ENCODE measurements at places on chromosomes 16 and 17.

GRCh38 chr17:76642032-76642561 is 1.5 kb downstream of the ST6GALNAC1 start:
- no peak for DNase-seq

- no peak for DNase-seq
These were observed 44.4 kb downstream of the ZNF778 start for GRCh38 chr16:89261691-89262563.

- DNase-seq, result no peak
These were observed 257.7 kb upstream of the FOXF1 start for GRCh38 chr16:86252596-86252995.

DNA sequence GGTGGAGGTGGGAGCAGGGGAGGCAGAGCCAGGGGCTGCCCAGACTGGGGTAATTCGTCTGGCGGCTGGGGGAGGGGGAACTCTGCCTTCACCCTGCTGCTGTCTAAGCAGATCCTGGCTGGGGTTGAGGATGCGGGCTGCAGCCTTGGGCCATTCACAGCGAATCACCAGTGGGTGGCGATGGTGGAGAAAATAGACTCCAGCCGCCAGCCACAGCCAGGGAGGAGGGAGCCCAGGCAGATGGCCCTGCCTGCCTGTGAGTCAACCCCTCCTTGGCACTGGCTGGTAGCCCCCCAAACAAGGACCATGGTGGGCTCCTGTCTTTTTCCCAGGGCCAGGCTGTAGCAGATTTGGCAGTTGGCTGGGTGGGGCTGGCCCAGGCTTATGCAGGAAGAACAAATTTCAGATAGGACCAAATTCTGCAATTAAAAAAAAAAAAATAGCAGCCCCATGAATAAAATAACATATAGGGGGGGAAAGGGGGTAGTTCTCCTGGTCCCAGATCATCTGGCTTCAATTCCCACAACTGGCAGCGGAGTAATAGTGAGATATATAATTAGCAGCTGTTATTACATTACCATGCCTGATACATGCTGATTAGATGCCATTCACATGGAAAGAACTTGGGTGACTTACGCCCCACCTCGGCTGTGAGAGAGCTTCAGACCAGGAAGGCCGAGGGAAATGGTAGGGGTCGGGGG is 41.5 kb upstream of the CDH5 start:
- DNase-seq, result no peak

GRCh38 chr17:6254036-6254435 is 180.9 kb downstream of the AIPL1 start:
- DNase-seq, result no peak

GRCh38 chr16:4320571-4321137 is 4.8 kb downstream of the GLIS2 start:
- DNase-seq, result no peak

- DNase-seq, result no peak
These were observed 225.8 kb upstream of the CIBAR2 start for GRCh38 chr16:85337910-85338637.

- no peak for DNase-seq
These were observed at the start of gene SP6 for GRCh38 chr17:47850692-47851573. Gene SP6 (minus strand): TSS chr17:47851163. CDS start chr17:47848429, 2,734 bp downstream.

DNA sequence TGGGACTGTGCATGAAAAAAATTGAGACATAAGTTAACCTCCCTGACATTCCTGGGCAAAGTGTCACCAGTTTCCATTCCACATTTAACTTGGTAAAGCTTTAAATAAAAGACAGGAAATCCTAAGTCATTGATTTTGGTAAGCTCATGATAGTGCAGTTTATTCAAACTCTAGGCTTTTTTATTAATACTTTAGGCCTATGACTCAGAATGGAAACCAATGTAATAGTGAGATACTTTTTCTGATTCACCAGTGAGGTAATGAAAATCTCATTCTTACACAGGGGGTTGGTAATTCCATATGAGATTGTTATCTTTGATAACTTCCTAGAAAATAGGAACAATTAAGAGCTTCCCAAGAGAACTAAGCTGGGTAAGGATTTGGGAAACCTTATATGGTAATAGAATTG is 91.1 kb downstream of the NLK start:
- DNase-seq, result no peak

DNA sequence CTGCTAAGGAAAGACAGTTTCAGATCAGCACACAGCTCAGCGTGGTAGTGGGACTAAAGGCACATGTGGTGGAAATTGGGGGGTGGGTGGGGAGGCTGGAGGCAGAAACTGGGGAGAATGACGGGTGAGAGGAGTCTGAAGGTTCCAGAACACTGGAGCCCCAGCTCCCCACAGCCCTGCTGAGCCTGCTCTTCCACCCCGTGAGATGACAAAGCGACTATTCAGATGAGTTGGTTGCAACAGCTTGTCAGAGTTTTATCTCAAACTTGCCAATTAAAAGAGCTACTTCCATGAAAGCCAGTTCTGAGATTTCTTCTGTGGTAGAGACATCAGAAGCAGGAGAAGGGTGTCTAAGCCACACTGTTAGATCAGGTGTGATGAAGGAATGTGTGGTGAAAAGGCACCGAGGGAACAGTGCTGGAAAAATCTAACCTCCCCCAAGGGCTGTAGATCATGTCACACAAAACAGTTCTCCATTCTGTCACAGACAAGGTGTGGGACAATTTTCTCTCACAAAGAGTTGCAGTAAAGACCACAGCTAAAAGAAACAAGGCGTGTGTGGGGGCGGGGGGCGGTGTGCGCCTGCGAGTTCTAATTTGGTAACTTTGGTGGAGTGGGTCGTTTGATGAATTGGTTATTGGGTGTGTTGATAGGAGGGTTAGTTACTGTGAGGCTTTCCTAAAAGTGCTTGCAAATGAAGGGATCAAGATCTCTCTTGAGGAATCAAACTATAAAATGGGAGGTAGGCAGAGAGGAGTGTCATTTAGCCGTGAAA is 39.0 kb downstream of the CCDC182 start:
- no peak for DNase-seq

DNA sequence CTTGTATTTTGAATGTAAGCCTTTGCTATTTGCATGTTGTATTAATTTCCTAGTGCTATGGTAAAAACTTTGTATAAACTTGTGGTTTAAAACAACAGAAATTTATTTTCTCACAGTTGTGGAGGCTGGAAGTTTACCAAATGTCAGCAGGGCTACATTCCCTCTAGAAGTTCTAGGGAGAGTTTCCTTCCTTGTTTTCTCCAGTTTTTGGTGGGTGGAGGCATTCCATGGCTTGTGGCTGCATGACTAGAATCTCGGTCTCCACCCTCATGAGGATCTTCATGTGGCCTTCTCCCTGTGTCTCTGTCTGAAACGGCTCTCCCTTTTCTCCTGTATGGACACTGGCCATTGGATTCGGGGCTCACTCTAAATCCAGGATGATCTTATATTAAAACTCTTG is 482.2 kb upstream of the GOT2 start:
- no peak for DNase-seq

DNA sequence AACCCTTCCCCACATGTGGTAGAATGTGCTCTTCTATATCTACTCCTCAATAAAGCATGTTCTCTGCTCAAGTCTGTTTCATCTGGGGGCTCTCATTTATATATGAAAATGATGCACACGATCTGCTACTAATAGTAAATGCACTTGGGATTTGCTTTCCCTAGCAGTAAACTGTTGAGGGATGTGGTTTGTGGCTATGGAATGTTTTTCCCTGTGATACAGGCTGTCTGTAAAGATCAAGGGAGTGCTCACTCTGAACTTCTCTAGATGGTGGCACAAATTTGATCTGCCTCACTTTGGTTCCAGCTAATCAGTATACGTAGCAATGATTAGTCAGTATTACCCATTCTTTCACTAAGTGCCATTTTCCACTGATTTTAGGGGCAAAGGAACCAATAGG is 18.8 kb downstream of the TAC4 start:
- no peak for DNase-seq

GRCh38 chr16:23333831-23334456 is 31.8 kb downstream of the SCNN1B start:
- no peak for DNase-seq

- no peak for DNase-seq
These were observed 161.5 kb downstream of the FOXL1 start for GRCh38 chr16:86739808-86740207.

DNA sequence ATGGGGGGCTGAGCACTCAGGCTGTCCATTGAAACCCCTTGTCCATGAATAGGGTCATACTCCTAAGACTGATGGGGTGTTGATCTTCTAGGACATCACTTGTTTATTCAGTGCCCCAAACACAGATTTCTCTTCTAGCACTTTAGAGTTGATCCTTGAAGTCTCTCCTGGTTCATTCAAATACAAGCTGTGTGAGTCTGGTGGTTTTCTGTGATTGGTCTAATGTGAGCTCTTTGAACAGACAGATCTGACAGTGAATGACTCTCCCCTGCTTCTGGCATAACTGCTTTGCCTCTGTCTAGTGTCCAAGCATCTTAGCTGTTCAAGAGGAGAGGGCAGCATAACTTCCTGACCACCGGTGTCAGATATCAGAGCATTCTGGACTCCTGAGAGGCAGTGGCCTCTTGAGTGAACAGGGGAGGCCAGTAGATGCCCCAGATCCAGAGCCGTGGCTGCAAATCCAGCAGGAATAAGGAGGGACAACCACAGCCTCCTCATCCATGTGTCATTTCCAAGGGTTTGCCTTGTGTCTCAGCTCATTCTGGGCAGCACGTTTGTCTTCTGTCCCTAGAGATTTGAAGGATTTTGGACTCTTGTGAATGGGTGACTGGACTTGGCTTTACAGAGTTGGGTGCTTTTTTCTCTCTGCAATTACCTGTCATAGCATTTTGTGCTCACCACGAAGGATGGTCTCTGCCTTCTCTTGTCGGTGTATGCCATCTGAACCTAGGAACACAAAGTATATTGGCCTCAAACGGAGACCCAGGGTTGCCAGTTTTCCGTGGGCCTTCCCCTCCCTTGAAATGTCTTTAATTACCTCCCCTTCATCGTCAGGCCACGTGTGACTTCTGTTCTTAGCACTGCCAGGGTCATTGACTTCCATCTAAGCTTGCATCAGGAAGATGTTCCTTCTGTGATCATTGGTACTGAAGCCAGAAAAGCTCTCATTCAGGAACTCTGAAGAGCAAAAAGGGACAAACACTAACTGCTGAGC is 13.9 kb upstream of the CLEC18C start:
- DNase-seq, result no peak

DNA sequence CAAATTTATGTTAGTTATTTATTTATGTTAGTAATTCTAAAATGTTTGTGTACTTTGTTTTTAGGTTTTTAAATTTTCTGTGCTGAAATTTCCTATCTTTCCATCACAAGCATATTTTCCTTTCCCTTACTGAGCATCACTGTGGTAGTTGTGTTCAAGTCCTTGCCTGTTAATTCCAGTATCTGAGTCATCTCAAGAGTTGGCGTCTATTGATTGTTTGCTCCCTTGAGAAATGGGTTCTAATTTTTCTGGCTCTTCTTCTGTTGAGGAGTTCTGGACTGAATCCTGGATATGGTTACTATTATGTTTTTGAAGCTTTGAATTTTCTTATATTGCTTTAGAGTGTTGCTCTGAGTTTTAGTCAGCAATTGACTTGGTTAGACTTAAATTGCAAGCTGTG is 56.3 kb downstream of the GAN start:
- DNase-seq, result no peak
